Esophagus (tissue), 2 donors: ENCODE measurements at places on chromosomes 5 and 9. TPM values are rescaled to one million over a fixed set of nuclear protein-coding genes. Genes with fewer than 3 reads are reported as not detected.

CER1 gene
- polyA plus RNA-seq, result not detected

WDR38 gene
- polyA plus RNA-seq, result not detected

ABCA1 gene
- 2.9 TPM for polyA plus RNA-seq

GABRA6 gene
- polyA plus RNA-seq, result not detected

PTGS1 gene
- 6.8 TPM for polyA plus RNA-seq

PCDHB6 gene
- 0.06 TPM for polyA plus RNA-seq

ANKRD33B gene
- 1.3 TPM for polyA plus RNA-seq

C5orf34 gene
- 1.5 TPM for polyA plus RNA-seq

CLK4 gene
- 10.0 TPM for polyA plus RNA-seq

MSMP gene
- 0.06 TPM for polyA plus RNA-seq

TLX3 gene
- not detected for polyA plus RNA-seq

PCDHB13 gene
- 0.29 TPM for polyA plus RNA-seq

ADAMTSL2 gene
- polyA plus RNA-seq, result 0.60 TPM

DRD1 gene
- 0.08 TPM for polyA plus RNA-seq

CDKN2B gene
- polyA plus RNA-seq, result 63.7 TPM

LHX2 gene
- not detected for polyA plus RNA-seq

PLPPR1 gene
- not detected for polyA plus RNA-seq

FRMD3 gene
- 0.26 TPM for polyA plus RNA-seq

ARHGEF39 gene
- polyA plus RNA-seq, result 2.4 TPM

B4GALT7 gene
- polyA plus RNA-seq, result 16.7 TPM

PCDHA10 gene
- 0.02 TPM for polyA plus RNA-seq

FGFR4 gene
- polyA plus RNA-seq, result 1.3 TPM

BHMT2 gene
- polyA plus RNA-seq, result 4.4 TPM

SNCAIP gene
- 1.2 TPM for polyA plus RNA-seq

CCL27 gene
- polyA plus RNA-seq, result 0.58 TPM

AIF1L gene
- 59.3 TPM for polyA plus RNA-seq

PAEP gene
- polyA plus RNA-seq, result not detected

LPAR1 gene
- 5.0 TPM for polyA plus RNA-seq

SLC6A3 gene
- not detected for polyA plus RNA-seq

ANKRD31 gene
- 0.26 TPM for polyA plus RNA-seq

TXNDC8 gene
- not detected for polyA plus RNA-seq

PCDHA13 gene
- polyA plus RNA-seq, result not detected

CEP72 gene
- 7.0 TPM for polyA plus RNA-seq

RGS14 gene
- 49.7 TPM for polyA plus RNA-seq

ORM1 gene
- 0.11 TPM for polyA plus RNA-seq

MTAP gene
- polyA plus RNA-seq, result 11.5 TPM

LHX3 gene
- polyA plus RNA-seq, result not detected

NUDT2 gene
- 35.2 TPM for polyA plus RNA-seq

PDE8B gene
- polyA plus RNA-seq, result 0.66 TPM

KIF12 gene
- polyA plus RNA-seq, result 0.39 TPM

SNX18 gene
- polyA plus RNA-seq, result 3.7 TPM

HRCT1 gene
- 0.61 TPM for polyA plus RNA-seq

PCDHGA10 gene
- polyA plus RNA-seq, result 1.2 TPM

DOK3 gene
- polyA plus RNA-seq, result 2.4 TPM

OTP gene
- polyA plus RNA-seq, result not detected

GDF9 gene
- 0.16 TPM for polyA plus RNA-seq

AQP3 gene
- 933 TPM for polyA plus RNA-seq

RETREG1 gene
- polyA plus RNA-seq, result 1.0 TPM

SMU1 gene
- 4.8 TPM for polyA plus RNA-seq

LMX1B gene
- polyA plus RNA-seq, result 0.02 TPM

SEC61B gene
- 181 TPM for polyA plus RNA-seq

DNM1 gene
- polyA plus RNA-seq, result 4.6 TPM
